ENCODE measurements at places on chromosomes 6 and 20. TPM values are rescaled to one million over a fixed set of nuclear protein-coding genes. Genes with fewer than 3 reads are reported as not detected.

HCRTR2 gene
- not detected for total RNA-seq

SRSF12 gene
- total RNA-seq: 0.28 TPM

TFAP2D gene
- not detected for total RNA-seq

ZNF311 gene
- total RNA-seq: 0.39 TPM

GNAS gene
- 756 TPM for total RNA-seq

GMPR gene
- total RNA-seq: 3.5 TPM

PSORS1C2 gene
- not detected for total RNA-seq

PTCHD4 gene
- total RNA-seq: not detected

TBX18 gene
- total RNA-seq: 10.1 TPM

NHLRC1 gene
- total RNA-seq: 2.1 TPM

- no peak for DNase-seq
These were observed 109.9 kb upstream of the TIAM2 start for GRCh38 chr6:154885214-154885613.

- DNase-seq: peak; percentile 47
These were observed 56.2 kb upstream of the EDN1 start for GRCh38 chr6:12233693-12234571.

DNA sequence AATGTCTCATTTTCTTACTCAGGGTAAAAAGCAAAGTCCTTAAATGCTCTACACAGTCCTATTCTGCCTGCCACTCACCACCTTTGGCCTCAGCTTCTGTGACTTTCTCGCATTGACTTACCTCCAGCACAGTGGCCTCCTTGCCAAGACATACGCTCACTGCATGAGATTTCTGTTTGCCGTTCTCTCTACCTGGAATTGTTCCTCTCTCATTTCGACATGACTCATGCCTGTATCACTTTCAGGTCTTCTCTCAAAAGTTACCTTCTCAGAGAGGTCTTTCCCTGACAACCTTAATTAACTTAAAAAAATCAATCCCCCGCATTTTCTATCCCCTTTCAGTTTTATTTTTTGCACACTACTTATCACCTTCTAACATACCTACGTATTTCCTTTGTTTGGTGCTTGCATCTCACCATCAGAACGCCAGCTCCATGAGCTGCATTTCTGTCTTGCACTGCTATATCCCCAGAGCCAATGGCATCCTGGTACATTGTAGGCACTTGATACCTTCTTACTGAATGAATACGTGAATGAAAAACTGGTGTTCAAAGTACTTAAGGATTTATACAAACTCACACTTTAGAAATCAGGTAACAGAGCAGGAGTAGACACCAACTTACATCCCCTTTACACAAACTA, 24.5 kb downstream of the TENT5A start:
- DNase-seq: no peak

DNA sequence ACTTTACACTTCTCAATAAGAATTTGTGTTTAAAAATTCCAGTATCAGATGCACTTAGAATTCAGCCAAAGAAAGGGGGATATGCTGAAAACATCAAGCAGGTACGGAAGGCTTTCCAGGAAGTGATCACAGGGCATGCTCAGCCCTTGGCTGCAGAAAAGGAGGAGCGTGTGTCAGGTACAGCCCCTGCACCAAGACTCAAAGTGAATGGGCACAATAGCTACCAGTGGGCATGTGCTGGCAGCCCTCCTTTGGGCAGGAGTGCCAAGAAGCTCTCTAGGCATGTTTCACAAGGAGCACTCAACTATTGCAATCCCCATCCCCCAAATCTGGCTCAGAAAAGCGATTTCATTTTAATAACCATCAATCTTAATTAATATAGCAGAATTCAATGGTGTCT, 298.8 kb downstream of the GMDS start:
- no peak for DNase-seq

- DNase-seq: no peak
These were observed 3.9 kb downstream of the OLIG3 start for GRCh38 chr6:137490006-137490905.

DNA sequence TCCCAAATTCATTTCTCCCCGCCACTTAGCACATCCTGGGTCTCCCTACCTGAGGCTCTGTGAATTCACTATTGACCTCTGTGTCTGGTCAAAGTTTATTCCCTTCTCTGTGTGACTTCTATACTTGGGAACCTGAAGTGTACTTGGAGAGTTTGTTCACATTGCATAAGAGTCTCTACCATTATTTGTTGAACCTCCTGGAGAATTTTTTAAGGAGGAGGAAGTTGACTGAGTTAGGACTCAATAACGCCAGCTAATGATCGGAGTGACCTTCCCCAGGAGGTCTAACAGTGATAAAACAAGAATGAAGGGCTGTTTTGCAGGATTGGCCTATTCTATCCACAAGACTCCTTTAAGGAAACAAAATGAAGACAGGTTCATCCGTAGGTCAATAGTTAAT, 23.6 kb downstream of the STMND1 start:
- no peak for DNase-seq

GRCh38 chr20:60700728-60701127, 551.3 kb upstream of the CDH4 start:
- DNase-seq: no peak

DNA sequence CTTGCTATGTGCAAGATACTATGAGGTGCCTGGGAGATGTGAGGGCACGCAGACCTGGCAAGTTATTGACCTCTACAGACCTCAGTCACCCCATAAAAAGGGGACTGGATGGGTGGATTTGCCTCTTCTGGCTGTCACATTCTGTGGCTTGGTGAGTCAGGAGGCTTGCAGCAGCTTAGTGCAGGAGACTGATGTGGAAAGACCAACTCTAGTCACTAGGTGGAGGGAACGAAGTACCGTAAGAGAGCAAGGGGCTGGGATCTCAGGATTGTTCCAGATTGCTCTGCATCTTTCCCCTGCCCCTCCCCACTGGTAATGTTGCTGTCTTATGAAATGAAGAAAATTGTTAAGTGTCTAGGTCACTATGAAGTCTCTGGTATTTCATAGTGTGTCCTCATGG, 3.3 kb downstream of the MAPRE1 start:
- no peak for DNase-seq

DNA sequence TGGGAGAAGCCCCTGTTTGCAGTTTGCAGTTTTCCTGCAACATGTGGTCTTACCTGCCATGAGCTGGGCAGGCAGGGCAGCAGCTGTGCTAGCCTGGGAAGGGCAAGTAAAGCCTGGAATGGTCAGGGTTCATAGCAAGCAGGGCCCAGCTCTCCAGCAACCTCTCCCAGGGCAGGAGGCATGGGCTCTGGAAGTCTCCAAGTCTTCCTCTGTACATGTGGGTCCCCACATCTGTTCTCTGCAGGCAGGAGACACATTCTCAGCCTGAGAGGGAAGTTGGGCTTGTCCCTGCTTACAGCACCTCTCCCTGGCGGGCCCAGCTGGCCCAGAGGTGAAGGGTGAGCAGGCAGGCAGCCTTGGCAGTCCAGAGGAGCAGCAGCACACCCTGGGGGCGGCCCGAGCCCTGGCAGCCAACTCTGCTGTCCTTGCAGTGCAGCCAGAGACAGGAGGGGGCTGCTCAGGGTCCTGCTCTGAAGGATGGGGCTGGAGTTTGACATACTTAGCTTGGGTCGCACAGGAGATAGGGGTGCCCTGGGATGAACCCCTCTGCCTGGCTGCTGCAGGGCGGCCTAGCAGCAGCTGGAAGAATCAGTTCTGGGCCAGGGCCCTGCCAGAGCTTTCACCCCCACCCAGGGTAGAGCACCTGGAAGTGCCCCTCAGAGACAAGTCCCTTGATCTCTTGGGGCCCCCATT, 176.0 kb downstream of the MRPL14 start:
- no peak for DNase-seq

GRCh38 chr6:29853245-29853644, 25.6 kb downstream of the HLA-G start:
- no peak for DNase-seq

DNA sequence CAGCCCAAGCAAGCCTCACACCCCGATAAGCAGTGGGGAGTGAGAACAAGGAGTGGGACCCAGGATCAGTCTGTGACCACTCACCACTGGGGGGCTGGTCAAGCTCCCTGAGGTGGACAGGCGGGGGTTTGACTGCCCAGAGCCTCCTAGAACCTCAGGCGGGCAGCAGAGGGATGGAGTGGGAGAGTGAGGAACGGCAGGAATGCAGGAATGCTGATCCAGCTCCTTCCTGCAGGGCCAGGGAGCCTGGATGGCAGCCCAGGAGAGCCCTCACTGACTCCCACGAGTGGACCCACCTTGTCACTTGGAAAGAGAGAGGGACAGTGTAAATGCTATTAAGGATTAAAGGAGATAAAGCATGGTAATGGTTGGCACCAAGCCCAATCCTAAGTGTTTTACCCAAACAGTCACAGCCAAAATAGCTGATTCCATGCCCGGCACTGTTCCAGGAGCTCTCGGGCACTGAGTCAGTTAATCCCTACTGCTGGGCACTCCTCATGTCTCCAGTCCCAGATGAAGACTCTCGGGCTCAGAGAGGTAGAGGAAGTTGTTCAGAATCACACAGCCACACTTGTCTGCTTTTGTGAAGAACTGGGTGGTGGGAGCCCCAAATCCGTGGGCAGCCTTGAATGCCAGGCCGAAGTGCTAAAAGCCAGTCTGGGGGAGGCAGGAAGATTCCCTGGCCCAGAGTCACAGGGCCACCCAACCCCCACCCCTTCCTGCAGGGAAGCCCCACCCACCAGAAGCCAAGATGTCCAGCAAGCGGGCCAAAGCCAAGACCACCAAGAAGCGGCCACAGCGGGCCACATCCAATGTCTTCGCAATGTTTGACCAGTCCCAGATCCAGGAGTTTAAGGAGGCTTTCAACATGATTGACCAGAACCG, 3.1 kb downstream of the MYL9 start:
- no peak for DNase-seq

GRCh38 chr6:54516321-54516720, 208.1 kb downstream of the TINAG start:
- DNase-seq: no peak

DNA sequence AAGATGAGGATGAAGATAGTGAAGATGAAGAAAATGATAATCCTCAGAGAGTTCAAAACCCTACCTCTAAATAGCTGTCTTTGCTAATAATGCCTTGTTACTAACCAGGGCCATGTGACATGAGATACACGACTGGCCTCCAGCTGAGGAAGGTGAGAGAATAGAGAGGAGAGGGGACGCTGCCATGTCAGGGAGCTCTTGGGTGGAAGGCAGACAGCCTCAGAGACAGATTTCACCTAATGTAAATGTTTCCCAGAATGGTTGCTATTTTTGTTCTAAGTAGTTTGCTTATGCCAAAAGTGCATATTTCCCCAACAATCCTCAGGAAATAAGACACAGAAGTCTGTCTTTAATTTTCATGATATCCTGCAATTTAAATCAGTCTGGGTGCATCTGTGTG, 138.4 kb downstream of the ELOVL4 start:
- DNase-seq: no peak

GRCh38 chr20:59770270-59770669, 163.2 kb downstream of the SYCP2 start:
- DNase-seq: no peak

DNA sequence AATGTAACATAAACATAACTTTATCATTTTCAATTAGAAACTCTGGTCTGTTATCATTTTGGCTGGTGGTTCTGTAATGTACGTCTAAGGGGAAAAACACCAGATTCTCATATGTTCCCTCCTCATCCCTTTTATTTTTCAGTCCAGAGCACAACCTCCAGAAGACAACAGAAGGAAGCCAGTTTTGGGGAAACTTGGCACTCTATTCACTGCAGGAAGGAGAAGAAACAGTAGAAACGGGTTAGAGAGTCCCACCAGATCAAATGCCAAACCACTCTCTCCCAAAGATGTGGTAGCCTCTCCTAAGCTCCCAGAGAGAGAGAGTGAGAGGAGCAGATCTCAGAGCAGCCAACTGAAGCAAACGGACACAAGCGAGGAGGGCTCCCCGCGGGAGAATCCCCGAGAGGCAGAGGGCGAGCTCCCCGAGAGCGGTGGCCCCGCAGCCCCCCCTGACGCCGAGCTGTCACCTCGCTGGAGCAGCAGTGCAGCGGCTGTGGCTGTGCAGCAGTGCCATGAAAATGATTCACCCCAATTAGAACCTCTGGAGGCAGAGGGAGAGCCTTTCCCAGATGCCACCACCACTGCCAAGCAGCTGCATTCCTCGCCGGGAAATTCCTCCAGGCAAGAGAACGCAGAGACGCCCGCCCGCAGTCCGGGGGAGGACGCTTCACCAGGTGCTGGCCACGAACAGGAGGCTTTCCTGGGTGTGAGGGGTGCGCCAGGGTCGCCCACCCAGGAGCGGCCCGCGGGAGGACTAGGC, 117.8 kb downstream of the RTN4IP1 start:
- no peak for DNase-seq

DNA sequence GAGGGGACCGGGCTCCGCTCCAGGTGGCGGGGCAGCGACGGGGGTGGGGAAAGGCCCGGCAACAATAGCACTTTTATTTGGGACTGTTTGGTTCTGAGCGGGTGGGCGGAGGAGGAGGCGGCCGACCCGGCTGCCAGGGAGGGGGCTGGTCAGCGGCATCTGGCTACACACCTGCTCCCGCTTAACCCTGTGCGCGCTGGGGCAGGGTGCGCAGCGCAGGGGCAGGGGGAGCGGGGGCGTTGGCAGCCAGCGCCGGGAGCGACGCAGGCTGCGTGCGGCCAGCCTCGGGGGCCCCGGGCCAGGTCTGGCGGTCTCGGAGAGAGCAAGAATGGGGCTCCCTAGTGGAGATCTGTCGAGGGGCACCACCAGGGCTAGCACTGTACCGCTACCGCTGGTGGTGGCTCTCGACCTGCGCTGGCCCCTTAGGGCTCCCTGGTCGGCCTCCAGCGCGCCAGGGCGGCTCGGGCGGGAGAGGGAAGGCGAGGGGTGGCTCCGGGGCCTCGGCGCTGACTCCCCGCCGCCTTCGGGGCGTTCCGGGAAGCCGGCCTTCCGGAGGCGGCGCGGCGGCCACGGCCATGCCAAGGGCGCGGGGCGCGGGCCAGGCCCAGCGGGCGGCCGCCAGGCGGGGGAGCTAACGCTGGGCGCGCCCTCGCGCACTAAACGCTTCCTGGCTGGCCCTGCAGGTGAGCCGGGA, 92.4 kb downstream of the NCR2 start:
- DNase-seq: no peak

DNA sequence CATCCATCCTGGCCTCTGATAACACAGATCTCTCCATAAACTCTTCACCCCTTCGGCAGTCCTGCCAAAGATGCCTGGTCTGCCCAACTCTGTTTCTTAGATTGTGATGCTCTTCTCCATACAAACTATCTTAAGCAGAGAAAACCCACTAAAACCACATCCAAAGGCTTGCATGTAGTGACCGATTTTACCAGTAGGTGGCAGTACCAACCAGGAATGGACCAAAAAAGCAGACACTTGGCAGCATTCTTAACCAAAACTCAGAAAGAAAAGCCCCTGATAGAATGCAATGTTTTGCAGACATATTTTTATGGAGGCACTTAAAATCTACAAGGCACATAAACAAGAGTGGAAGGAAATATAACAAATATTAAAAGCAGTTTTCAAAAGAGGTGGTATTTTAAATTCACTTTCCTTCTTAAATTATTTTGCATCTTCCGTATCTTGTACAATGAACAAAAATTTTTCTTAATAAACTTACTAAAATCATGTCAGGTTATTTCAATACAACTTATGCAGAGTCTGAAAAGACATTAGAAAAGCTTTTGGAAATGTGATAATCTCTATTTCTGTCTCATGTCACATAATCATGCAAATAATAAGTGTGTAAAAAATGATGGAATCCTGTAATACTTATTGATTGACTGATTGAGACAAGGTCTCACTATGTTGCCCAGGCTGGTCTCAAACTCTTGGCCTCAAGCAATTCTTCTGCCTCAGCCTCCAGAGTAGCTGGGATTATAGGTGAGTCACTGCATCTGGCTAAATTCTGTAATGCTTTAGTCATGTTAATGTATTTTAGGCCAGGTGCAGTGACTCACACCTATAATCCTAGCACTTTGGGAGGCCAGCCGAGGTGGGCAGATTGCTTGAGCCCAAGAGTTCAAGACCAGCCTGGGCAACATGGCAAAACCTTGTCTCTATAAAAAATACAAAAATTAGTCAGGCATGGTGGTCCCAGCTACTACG, 29.4 kb downstream of the LRP11 start:
- peak; percentile 62 for DNase-seq
